ENCODE measurements at places on chromosomes 1 and 21.

- DNase-seq = no peak
Measured at GRCh38 chr1:229148743-229149142, 122.2 kb upstream of the RAB4A start.

GRCh38 chr1:106061586-106062495 is 994.6 kb upstream of the PRMT6 start:
- DNase-seq = no peak

DNA sequence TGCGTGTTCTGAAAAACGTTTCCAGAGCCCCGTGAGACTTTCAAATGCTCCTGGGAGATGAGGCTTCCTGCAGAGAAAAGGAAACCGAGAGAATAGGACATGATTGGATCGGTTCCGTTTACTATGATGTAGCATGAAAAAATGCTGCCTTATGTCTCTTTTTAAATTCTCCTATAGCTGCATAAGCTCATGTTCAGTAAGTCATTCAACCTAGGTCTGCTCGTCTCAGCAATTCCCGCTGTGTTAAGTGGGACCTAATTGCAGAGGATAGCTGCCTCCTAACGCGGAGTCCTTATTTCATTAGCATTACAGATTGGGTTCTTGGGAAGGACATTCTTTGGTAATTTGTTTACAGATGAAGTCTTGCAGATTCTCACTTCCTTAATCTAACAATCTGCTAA is 165.3 kb downstream of the GALNT2 start:
- DNase-seq = no peak

DNA sequence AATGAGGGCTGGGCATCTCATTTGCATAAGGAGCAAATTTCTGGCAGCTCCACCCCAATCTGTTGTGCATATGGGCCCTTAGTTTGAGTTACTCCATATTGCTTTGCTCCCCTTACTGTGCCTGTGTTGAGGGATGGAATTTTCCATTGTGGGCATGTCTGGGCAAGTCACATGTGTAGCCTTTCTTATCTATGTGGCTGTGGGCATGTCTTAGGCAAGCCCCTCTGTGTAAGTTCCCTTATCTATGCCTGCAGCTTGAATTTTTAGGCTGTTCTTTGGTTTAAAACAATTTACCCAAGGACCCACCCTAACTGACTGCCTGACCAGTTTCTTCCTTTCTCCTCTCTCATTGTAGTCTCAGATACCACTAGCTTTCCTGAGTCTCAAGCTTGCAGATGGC is 405.7 kb upstream of the NCAM2 start:
- DNase-seq = no peak

GRCh38 chr21:25171438-25171837 is 435.8 kb downstream of the MRPL39 start:
- no peak for DNase-seq

GRCh38 chr1:171115280-171115897 is 24.7 kb downstream of the FMO3 start:
- no peak for DNase-seq

DNA sequence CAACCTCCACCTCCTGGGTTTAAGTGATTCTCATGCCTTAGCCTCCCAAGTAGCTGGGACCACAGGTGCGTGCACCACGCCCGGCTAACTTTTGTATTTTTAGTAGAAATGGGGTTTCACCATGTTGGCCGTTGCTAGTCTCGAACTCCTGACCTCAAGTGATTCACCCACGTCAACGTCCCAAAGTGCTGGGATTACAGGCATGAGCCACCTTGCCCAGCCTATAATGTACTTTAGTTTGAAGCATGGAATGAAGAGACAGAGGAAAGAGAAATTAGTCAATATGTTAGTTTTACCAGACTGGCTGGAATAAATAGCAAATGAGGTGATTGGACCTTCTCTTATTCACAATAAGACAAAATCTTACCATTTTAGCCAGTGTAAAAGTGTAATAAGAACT is 89.0 kb downstream of the GTF2B start:
- DNase-seq = no peak

DNA sequence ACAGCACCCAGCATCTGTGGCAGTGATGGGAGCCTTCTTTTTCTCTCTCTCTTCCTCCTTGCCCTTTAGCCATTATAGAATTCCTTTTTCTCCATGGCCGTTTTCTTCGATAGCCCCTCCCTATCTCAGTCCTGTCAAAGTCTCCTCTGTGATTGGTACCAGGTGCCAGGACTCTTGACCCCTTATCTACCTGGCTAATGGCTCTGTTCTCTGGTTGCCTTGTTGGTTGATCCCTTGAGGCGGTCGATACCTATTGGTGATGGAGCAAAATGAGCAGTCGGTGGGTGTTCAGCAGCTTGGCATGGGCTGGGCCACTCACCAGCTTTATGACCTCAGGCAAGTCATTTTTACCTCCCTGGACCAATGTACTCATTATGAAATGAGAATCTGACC is 2.0 kb downstream of the ATF3 start:
- DNase-seq = no peak

- no peak for DNase-seq
Measured at GRCh38 chr1:248821101-248821500, 4.6 kb downstream of the SH3BP5L start.

DNA sequence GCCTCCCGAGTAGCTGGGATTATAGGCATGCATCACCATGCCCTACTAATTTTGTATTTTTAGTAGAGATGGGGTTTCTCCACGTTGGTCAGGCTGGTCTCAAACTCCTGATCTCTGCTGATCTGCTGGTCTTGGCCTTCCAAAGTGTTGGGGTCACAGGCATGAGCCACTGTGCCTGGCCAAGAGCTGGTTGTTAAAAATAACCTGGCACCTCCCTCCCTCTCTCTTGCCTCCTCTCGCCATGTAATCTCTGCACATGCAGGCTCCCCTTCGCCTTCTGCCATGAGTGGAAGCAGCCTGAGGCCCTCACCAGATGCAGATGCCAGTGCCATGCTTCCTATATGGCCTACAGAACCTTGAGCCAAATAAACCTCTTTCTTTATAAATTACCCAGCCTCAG is 74.7 kb upstream of the TLR5 start:
- no peak for DNase-seq

DNA sequence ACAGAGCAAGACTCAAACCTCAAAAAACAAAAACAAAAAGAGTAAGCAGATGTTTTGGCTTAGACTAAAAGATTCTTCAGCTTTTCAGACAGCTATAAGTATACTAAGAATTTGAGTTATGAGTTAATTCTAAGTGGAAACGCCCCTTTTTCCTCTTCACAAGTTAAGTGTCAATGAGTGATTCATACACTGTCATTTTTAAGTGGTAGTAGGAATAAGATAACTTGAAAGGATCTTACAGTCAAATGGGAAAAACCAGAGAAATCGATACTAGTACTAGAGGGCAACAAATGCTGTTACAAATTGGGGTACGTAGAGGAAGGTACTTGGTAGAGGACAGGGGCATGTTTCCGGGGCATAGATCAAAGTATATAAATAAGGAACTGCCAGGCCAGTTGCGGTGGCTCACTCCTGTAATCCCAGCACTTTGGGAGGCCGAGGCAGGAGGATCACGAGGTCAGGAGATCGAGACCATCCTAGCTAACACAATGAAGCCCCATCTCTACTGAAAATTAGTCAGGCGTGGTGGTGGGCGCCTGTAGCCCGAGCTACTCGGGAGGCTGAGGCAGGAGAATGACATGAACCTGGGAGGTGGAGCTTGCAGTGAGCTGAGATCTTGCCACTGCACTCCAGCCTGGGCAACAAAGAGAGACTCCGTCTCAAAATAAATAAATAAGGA is 7.4 kb downstream of the H3-3A start:
- DNase-seq = no peak

DNA sequence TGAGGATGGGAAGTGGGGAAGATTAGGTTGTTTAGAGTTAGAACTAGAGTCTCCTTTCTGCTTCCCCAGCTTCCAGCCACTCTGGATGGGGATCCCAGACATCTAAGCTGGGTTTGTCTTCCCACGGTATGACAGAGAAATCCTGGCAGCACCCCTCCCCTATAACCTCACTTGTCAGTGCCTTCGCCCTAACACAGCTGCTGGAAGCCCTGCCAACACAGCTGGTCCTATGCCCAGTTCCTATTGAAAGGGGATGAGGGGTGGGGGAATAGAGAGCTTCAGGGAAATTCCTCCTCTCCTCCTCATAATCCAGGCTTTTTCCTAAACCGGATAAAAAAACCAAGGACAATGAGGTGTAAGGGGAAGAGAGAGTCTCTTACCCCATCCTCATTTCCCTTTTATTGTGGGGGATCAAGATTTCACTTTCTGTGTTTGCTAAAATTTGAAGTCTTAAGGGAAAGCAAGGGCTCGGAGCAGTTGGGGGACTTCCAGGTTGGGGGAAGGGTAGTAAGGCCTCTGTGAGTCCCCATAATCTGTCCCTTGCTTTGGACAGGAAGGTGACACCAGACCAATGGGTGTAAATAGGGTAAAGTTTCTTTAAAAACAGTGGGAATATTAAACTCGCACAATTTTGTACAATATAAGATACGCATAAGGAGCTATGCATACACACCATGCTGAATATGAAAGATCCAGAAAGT is 590 bp downstream of the TMOD4 start:
- peak; percentile 36 for DNase-seq

GRCh38 chr1:242139442-242139841 is 140.5 kb upstream of the MAP1LC3C start:
- no peak for DNase-seq

GRCh38 chr1:72412286-72412685 is 129.9 kb upstream of the NEGR1 start:
- no peak for DNase-seq

- DNase-seq = no peak
Measured at GRCh38 chr1:818618-819291, 105.0 kb upstream of the SAMD11 start.

DNA sequence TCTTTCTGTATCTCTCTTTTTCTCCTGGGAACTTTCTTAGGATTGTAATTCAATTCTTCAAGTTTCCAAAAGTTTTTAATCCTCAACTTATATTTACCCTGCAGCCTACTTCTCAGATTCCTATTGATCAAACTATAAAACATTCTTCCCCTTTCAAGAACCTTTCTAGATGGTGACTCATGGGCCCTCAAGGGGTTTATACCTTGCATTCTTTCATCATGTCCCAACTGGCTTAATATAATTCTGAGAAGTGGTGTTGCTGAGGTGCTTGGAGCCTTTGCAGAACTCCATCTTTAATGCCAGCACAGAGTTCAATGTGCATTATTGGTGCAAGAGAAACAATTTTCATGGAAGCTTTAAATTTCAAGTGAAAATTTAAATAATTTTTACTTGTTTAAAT is 273.4 kb downstream of the VAV3 start:
- no peak for DNase-seq

DNA sequence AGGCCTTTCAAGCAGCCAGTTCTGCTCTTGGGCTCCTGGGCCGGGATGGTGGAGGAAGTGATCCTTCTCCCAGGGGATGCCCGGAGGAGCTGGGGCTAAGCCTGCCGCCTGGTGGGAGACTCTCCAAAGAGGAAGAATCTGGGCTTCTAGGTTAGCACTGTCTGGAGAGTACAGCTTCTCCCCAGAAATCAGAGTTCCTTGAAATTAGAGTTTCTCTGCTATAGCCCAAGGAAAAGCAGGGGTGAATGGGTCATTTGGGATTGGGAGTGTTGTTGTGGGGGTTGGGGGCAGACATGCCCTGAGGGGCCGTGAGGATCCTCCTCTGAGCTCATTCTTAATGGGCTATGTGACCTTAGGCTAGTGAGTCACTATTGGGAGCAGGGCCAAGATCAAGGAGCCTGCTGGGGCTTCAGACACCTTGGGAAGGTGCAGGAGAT is 6.5 kb downstream of the LGR6 start:
- no peak for DNase-seq
